ENCODE measurements at places on chromosomes 6 and 20.

- no peak for DNase-seq
These were observed 137.5 kb upstream of the BACH2 start for GRCh38 chr6:90434094-90434493.

GRCh38 chr6:40894962-40895799, 143.8 kb downstream of the UNC5CL start:
- DNase-seq, result no peak

GRCh38 chr20:23857962-23858595, 21.5 kb downstream of the CST5 start:
- DNase-seq, result no peak

GRCh38 chr20:7123457-7123856, 356.0 kb downstream of the BMP2 start:
- DNase-seq, result no peak

GRCh38 chr6:34358389-34358905, 34.0 kb downstream of the NUDT3 start:
- no peak for DNase-seq

GRCh38 chr6:108134213-108134970, 31.4 kb upstream of the NR2E1 start:
- DNase-seq, result peak; percentile 29

- DNase-seq, result no peak
These were observed 316.3 kb downstream of the ARHGAP18 start for GRCh38 chr6:129393654-129394053.

DNA sequence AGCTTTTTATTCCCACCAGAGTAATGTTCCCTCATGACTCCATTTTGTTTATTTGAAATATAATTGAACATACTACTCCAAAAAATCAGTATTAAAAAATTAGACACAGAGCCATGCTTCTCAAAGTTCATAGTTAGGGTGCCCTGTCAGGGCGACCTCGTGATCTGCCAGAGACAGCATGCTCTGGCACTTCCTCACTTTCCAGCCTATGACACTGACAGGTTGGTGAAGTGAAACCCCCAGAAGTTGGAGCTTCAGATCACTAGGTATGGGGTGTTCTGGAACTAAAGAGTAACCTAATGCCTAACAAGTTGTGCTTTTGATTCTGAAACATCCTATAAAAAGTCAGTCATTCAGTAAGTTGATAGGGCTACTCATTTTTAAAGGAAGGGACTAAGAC, 93.0 kb downstream of the TBC1D7 start:
- DNase-seq, result no peak

All from right kidney (tissue), 9 donors.